Nephron progenitor cell (in vitro differentiated cells): ENCODE measurements at places on chromosomes 5 and 9.

- DNase-seq, result no peak
Observed at GRCh38 chr9:119458068-119458467, 88.8 kb upstream of the BRINP1 start.

DNA sequence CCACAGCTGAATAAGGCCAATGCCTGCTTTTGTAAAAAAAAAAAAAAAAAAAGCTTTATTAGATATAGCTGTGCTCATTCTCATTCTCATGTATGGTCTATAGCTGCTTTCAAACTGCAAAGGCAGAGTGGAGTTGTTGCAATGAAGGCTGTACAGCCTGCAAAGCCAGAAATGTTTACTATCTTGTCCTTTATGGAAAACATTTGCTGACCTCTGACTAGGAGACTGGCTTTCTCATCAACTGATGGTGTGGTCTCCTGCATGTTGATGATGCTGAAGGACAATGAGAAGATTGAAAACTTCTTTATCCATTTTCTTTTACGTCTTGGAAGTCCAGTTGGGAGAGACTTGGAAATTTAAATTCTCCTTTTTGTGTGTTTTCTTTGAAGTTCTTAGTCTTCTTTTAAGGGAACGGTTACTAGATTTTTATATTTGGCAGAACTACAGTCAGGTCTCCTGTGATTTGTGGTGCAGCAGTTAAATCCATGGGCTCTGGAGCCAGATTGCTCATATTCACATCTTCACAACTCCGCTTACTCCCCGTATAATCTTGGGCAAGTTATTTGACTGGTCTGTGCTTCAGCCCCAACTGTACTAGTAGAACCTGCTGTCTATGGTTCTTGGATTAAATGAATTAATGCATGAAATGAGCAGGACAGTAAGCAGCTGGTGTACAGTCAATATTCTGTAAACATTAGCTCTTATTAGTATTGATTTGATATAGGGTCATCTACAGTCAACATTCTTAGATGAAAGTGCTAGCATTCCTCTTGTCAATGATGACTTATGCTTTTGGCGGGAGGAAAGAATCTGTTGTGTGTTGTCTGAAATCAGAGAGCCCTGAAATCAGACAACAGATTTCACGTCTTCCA, 39.7 kb upstream of the BASP1 start:
- no peak for DNase-seq

DNA sequence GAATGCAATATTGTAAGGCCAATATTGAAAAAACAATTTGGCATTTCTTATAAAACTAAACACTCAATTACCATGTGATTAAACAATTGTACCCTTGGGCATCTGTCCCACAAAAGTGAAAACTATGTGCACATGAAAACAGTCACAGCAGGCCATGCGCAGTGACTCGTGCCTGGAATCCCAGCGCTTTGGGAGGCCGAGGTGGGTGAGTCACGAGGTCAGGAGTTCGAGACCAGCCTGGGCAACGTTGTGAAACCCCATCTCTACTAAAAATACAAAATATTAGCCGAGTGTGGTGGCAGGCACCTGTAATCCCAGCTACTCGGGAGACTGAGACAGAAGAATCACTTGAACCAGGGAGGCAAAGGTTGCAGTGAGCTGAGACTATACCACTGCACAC, 343.7 kb downstream of the DMRTA1 start:
- no peak for DNase-seq

DNA sequence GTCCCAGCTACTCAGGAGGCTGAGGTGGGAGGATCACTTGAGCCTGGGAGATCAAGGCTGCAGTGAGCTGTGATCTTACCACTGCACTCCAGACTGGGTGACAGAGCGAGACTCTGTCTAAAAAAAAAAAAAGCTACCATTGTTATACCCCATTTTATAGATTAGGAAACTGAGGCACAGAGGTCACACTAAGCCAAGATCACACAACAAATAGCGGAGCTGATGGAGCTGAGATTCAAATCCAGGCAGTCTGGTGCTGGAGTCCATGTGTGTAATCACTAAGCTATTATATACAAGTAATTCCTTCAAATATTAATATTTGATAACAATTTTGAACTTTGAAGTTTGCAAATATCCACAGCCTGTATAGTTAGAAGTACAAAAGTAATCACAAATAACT, 6.0 kb upstream of the SLC12A2 start:
- no peak for DNase-seq

DNA sequence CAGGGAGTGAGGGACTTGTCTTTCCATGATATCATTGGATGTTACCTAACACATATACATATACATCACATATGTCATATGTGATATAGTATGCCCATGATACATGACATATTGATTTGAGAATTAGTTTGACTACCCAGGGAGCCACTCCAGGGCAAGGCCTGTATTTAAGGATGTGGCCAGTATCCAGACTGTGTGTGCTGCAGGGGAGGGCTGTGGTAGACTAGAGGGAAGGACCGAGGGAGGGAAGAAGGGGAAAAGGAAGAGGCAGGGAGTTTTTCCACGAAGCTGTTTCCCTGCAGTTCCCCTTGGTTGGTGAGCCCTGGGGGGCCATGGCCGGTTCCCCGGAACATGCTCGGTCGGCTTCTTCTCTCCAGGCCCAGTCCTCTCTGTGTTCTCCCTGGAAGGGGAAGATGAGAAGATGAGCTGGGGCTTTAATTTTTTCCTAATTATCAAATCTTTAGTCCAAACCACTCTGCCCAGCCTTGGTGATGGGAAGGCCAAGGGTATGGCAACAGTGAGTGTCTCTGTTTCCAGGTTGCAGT, 48.7 kb downstream of the NSUN2 start:
- no peak for DNase-seq
